ENCODE measurements at places on chromosomes 5 and 9.

DNA sequence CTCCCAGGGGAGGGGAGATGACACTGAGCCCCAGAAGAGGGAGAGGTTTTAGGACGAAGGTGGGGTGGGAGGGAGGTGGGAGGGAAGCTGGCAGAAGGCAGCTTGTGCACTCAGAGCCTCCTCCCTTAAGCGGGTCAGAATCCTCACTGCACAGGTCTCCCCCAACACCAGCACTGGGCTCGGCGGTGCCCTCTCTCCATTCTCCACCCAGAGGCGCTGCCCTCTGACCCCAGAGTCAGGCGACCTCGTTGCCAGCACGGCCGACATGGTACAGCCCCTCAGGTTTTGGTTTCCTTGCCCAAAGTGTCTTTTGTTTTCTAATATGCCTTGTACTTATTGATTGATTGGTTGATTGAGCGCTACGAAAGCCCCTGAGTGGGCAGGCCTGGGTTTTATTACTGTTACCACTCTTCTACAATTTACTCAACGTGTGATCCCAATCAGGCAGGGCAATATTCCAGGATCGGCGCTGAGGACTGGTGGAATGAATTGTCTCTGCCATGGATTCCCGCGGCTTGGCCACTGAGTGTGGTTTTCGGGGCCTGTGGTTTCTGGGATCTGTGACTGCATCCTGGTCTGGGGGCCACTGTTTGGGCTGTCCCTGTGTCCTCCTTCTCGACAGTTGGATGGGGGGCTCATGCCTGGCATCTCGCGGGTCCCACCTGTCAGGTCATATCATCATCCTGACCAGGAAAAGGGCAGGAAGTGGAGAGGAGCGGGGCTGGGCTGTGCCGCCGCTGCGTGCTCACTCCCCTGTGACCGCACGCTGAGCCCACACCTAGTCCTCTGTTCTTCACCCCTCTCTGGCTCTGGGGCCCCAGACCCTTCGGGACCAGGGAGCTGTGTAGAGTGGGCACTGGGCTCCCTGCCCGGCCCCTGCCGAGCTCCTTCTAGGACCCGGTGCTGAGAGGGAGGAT lies 9.6 kb upstream of the FCN2 start:
- no peak for DNase-seq

DNA sequence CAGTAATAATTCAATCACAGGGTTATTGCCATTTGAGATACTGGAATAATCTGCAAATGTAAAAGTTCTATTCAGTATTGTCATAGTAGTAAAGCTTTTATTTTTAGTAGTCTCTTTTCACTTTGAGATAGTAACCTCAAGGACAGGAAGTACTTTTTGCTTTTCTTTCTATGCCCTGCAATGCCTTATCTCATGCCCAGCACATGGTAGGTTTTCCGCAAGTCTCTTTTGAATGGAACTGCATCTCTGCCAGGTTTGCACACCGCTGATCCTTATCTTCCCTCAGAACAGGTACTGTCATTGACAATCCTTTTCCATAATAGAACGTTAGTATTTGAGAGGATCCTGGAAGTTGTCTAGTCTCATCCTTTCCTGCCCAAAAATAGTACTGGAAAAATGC lies 91.8 kb upstream of the IFNK start:
- DNase-seq: no peak

DNA sequence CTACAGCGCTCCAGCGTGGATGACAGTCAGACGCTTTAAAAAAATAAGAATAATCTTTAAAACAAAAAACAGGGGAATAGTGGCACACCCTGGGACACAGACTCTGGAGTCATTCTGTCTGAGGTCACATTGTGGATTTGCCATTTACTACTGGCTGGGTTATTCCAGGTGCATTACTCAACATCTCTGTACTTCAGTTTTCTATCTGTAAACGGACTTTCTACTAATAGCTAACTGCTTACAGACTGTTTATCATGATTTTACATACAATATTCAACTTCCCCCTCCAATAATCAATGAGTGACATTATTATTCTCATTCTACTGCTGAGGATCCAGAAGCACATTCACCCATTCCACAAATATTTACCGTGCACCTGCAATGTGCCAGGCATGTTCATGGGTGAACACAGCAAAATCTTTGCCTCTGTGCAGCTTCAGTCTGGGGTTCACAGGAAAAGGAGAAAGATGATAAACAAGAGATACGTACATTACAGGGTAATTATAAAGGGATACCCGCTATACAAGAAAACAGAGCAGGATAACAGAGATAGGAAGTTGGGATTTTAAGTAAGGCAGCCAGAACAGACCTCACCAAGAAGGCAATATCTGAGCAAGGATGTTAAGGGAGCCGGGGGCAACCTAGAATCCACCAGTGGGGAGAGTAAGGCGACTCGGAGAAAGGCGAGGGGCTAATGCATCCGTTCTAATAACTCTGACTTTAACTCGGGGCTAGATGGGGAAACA lies 984 bp upstream of the RAD23B start:
- DNase-seq: no peak

DNA sequence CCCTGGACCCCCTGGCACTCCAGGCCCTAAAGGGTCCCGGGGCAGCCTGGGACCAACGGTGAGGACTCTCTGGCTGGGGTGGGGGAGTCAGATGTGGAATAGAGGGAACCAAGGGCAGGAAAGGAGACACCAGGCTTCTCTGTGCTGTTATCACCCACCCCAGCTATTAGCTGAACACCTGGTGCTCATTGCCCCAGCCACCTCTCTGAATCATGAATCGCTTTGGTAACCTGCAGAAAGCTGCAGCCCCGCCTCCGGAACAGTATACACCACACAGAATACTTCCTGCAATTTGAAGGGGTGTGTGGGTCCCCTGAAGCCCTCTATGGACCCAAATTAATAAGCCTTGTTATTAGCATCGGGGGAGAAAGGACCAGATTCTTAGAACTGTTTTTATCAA lies 40.4 kb upstream of the ORM1 start:
- DNase-seq: no peak

DNA sequence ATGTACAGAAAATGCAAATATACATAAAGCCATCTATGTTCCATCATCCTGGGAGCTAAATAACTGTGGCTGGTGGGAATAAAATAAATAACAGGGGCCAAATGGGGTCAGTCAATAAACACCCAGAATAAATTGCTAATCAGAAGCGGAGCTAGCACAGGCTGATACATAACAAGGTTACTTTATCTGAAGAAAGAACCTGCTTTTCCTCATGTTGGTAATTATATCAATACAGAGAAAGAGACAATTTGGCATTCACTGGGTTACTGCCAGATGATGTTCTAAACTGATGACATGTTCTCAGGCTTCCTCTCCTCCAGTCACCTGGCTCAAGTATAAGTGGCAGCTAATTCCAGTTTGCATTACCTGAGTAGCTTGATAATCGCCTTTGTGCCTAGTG lies 144.9 kb upstream of the CD180 start:
- no peak for DNase-seq

DNA sequence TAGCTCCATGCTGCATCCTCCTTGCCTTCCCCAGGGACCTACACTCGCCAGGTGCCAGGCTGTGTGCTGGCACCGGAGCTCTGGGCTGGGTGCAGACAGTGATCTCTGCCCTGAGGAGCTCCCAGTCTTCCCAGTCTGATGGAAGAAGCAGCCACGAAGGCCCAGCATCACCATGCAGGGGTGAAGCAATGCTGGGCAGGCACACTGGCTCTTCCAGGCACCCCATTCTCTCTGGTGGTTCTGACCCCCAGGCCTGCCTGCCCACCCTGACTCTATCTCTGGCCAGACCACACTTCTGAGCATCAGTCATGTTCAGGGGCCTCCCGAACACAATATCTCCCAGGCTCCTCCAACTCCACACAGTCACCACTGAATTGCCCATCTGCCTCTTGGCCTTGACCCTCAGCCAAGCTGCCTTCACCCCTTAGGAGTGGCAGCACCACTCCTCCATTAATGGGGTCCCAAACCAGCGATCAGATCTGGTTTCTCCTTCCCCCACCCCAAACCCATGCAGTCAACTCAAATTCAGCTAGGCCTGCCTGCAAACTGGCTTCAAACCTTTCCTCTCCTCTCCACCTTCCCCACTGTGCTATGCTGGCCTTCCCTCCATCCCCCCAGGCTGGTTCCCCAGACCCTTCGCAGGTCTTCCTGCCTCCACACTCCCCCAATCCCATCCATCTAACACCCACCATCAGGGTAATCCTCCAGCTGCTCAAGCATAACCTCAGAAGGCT lies 102.7 kb upstream of the MVB12B start:
- DNase-seq: no peak

DNA sequence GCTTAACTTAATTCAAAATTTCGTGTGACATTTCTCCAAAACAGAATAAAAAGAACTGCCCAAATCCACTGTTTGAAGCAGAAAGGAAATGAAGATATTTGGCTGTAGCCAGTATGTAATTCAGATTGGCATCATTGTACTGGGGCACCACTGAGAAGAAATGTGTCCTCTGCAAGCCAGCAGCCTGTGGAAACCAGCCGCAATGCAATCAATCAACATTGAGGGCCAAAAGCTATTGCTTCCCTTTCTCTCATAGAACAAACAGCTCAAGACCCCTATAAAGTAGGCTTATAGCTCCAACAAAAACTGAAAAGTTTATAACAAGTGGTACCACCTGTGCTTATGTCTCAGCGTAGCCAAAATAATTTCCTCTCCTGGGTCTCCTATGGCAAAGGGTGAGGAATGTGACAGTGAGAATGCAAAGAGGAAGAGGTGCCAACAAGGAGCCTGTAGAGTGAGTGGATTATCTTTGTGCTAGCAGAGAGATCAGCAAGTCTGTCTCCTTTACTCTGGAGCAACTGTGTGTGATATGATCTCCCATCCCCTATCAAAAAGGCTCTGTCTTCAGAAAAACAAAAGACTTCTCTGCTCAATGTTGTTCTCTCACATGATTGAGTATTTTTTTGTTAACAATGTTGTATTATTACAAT lies 1072.3 kb upstream of the DMAC1 start:
- DNase-seq: no peak

- DNase-seq: no peak
Observed at GRCh38 chr5:142478113-142478512, 153.3 kb upstream of the SPRY4 start.

GRCh38 chr9:5186416-5187169 lies 1.2 kb upstream of the INSL6 start:
- DNase-seq: peak; percentile 78

GRCh38 chr5:3531320-3531986 lies 64.2 kb upstream of the IRX1 start:
- DNase-seq: no peak

GRCh38 chr5:149457393-149457763 lies 78.3 kb upstream of the IL17B start:
- DNase-seq: no peak

- no peak for DNase-seq
Observed at GRCh38 chr5:109739741-109740728, 50.3 kb downstream of the MAN2A1 start.

GRCh38 chr5:177376107-177376506 lies 8.1 kb upstream of the SLC34A1 start:
- DNase-seq: no peak

- no peak for DNase-seq
Observed at GRCh38 chr9:17005056-17005823, 129.6 kb upstream of the CNTLN start.

DNA sequence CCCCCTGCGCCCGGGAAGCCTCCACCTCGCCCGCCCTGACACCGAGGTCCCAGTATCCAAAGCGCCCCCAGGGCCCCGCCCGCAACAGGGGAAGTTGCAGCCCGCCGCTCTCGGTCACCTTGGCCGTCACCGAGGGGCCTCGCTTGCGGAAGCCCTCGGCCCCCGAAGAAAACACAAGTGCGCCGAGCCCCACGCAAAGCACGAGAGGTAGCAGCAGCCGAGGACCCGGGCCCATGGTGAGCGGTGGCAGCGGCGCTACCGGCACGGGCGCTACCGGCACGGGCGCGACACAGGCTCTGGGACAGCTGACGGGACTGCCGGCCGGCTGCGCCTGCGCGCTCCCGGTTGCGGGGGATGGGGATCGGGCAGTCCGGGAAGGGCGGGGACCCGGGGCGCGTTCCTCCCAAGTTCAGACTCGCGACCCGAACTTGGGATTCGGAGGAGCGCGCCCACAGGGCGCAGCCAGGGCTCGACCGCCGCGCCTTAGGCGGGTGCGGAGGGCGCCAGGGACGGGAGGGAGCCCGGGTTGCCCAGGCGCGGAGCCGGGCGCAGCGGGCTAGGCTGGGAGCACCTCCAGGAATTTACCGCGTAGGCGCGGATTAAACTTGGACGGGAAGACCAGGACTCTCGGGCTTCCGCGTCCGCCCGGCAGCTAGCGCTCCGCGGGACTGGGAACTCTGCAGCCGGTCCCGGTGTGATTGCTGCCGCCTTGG lies at the start of gene PPIC:
TSS of gene PPIC (minus strand) at position 335 of the 713 bp plus-strand sequence. CDS start at position 235, 100 bp downstream.
- no peak for DNase-seq

- no peak for DNase-seq
Observed at GRCh38 chr9:27019589-27019988, 14.1 kb upstream of the LRRC19 start.

DNA sequence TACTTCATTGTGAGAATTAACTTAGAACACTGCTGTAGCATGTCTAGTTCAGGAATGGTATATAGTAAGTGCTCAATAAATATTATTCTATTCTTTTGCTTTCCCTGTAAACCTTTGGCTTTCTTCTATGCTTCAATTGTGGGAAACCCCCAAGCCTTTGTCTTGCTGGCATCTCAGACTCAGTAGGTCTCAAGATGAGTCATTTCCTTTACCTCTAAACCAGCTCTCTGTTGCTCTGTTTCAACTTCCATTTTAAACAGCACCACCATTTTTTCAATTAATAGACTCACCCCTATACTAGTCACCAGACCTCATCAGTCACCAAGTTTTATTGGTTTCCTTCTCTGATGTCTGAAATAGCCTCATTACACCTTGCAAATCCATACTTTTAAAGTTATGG lies 43.5 kb downstream of the DMAC1 start:
- DNase-seq: peak; percentile 28

GRCh38 chr5:9477537-9477936 lies 68.3 kb downstream of the SEMA5A start:
- DNase-seq: no peak

DNA sequence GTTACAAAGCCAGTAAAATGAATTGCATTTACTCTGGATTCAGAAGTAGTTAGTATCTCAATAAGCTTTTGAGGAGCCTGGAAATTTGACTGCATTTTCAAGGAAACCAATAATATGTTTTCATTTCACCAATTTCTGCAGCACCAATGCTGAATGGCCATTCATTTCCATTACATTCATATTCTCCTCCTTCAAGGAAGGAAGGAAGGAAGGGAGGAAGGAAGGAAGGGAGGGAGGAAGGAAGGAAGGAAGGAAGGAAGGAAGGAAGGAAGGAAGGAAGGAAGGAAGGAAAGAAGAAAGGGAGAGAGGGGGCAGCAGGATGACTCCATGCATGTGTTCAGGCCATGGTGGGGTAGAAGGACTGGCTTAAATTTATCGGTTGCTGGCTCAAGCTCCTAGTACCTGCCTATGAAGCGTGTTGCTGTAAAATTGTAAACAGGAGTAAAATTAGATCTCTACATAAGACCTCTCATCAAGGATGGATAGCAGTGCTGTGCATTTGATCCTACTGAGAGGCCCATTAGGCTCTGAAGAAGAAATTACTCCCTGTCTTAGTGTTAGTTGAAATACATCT lies 498.8 kb upstream of the TNC start:
- DNase-seq: no peak

GRCh38 chr9:22211588-22212360 lies 202.7 kb upstream of the CDKN2B start:
- no peak for DNase-seq
